ENCODE measurements at places on chromosomes 3 and 15. TPM values are rescaled to one million over a fixed set of nuclear protein-coding genes. Genes with fewer than 3 reads are reported as not detected.
A peak's percentile ranks its signal among the peaks of the same experiment; 100 is the strongest.

DNA sequence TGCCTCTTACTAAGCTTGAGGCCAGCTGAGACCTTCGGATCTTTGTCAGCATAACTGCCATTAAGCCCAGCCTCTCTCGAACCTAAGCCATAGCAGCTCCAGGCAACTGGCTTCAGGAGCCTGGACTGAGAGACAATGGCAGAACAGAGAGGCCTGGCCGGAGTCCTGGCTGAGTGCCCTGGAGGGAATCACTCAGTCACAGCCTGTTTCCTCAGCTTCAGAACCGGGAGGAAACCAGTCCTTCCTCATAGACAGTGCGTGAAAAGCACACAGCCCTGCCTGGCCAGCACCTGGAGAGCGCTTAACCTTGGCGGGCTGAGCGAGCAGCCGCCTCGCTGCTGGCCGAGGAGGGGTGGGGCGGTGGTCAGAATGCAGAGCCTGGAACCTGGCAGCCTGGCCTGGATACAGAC is 21.6 kb downstream of the RNU5B-1 start:
- no peaks in the 10 kb centered on the region for H3K27me3 ChIP-seq
- H3K36me3 ChIP-seq, result peaks cover 19% of the 10 kb centered on the region
- H3K27ac ChIP-seq, result peak overlapping the region; percentile 70
- DNase-seq, result peak; percentile 52
- H3K4me3 ChIP-seq, result no peak overlapping the region
- peaks cover 9% of the 10 kb centered on the region for H3K4me1 ChIP-seq

GRCh38 chr3:16509721-16510619 is 3.5 kb downstream of the RFTN1 start:
- DNase-seq, result no peak
- no peak overlapping the region for H3K27ac ChIP-seq
- no peak overlapping the region for H3K4me3 ChIP-seq
- peaks cover 55% of the 10 kb centered on the region for H3K27me3 ChIP-seq
- H3K4me1 ChIP-seq, result peaks cover 28% of the 10 kb centered on the region

DNA sequence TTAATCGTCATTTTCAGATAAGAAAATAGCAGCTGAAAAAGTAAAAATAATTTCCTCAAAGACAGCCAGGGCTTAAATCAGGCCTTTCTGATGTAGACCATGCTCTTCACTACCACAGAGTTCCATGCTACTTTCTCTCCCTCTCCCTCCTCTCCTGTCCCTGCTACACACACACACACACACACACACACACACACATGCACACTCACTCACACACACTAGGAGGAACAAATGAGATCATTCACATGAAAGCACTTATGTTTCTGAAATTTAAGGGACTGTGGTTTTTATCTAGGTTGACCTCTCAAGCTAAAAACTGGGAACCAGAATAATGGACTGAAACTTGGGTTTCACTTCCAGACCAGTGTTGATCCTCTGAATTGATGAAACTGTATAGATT is 4.1 kb upstream of the PSMA4 start:
- H3K4me3 ChIP-seq, result no peak overlapping the region
- DNase-seq, result no peak
- no peaks in the 10 kb centered on the region for H3K27me3 ChIP-seq
- H3K4me1 ChIP-seq, result no peaks in the 10 kb centered on the region
- no peaks in the 10 kb centered on the region for H3K36me3 ChIP-seq

DNA sequence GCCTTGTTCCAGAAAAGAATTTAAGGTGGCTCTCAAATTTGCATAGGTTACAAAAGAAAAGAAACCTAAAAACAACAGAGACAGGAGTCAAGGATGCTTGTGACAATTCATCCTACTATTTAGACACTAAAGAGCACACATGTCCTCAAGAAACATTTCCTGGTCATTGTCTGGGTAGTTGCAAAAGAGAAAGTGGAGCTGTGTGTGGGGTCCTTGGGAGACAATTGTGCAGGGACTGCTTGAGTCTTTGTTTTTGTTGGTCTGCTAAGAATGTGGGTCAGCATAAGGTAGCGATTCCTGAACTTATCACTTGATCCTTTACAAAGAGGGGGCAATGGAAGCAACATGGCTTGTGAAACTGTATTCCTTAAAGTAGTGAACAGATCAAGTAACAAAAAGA is 185.3 kb downstream of the KCNAB1 start:
- H3K4me3 ChIP-seq, result no peak overlapping the region
- no peaks in the 10 kb centered on the region for H3K36me3 ChIP-seq
- no peak for DNase-seq

DNA sequence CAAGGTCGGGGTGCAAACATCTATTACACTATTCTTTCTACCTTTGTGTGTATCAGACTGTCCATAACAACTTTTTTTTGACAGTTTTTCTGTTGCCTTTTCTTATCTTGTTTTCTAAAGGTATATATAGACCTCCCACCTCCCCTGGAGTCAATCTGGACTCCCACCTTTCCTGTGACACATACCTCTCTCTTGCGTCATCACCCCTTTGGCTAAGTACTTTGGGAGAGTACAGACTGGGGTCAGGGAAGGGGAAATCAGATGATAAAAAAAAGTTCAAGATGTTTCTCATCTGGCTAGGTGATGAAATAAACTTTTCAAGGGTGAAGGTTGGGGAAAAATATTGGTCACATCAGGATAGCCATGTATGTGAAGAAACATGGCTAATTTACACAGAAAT is 17.2 kb downstream of the TSPAN3 start:
- H3K36me3 ChIP-seq, result peaks cover 14% of the 10 kb centered on the region
- no peak overlapping the region for H3K27ac ChIP-seq
- no peaks in the 10 kb centered on the region for H3K27me3 ChIP-seq
- peaks cover 34% of the 10 kb centered on the region for H3K4me1 ChIP-seq
- no peak for DNase-seq

DNA sequence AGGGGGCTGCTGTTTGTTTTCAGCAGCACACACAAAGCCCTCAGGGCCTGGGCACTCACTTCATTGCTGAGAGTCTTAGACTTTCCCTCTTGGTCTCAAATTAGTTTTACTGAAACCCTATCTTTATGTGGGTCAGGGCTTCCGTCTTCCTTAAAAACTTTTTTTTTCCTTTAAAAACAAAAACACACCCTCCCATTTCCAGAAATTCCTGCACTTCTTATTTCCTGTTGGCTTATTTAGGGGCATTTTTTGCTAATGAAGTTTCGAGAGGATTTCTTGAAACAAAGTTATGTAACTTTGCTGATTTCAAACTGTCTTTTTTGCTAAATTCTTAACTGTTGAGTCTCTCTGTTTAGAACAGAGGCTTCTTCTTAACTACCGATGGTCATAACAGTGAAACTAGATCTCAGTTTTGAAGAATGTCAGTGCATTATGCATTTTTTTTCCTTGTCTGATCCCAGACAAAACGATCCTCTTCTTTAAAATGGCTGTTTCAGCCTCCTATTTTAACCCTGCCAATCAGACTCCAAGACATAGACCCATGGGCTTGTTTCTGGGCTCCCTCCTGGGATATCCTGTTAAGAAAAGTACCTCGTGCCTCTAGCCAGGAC is 23.3 kb downstream of the ANAPC13 start:
- no peaks in the 10 kb centered on the region for H3K27me3 ChIP-seq
- H3K4me1 ChIP-seq, result peaks cover 35% of the 10 kb centered on the region
- H3K4me3 ChIP-seq, result no peak overlapping the region
- no peak for DNase-seq
- peak overlapping the region; percentile 44 for H3K27ac ChIP-seq
- no peaks in the 10 kb centered on the region for H3K36me3 ChIP-seq

DNA sequence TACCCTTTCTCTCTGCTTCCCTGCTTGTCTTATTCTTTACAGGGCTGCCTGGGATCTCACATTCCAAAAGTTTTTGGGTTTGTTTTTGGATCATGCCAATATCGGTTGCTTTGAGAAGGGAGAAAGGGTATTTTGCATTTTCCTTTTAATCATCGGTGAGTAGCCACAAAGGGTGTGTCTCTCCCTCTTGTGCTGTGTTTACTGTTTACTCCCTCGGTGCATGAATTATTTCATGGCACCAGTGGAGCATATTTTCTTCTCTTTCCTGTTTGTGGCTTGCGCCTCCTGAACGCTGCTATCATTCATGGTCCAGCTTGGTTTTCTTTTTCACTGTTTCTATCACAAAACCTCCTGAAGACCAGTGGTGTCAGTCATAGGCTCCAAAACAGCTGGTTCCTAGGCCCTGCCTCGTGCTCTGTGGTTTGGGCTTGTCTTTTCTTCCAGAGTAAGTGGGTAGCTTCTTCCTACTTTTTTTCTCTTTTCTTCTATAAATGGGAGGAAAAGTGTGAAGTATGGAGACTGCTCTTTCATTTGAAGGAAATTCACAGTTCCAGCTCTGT is 54.9 kb downstream of the IGF1R start:
- H3K27ac ChIP-seq, result no peak overlapping the region
- H3K4me3 ChIP-seq, result no peak overlapping the region
- H3K27me3 ChIP-seq, result no peaks in the 10 kb centered on the region
- peaks cover 64% of the 10 kb centered on the region for H3K4me1 ChIP-seq

GRCh38 chr3:185928496-185928895 is 9.3 kb downstream of the TRA2B start:
- DNase-seq, result no peak
- H3K4me1 ChIP-seq, result peaks cover 83% of the 10 kb centered on the region
- H3K36me3 ChIP-seq, result peaks cover 72% of the 10 kb centered on the region

GRCh38 chr15:31806106-31806505 is 224.2 kb upstream of the CHRNA7 start:
- no peak for DNase-seq
- H3K27ac ChIP-seq, result no peak overlapping the region
- no peaks in the 10 kb centered on the region for H3K4me1 ChIP-seq
- 0 out of 2 replicates have a peak, but pooled peaks cover 2% of the 10 kb centered on the region for H3K36me3 ChIP-seq
- no peaks in the 10 kb centered on the region for H3K27me3 ChIP-seq
- no peak overlapping the region for H3K4me3 ChIP-seq

DNA sequence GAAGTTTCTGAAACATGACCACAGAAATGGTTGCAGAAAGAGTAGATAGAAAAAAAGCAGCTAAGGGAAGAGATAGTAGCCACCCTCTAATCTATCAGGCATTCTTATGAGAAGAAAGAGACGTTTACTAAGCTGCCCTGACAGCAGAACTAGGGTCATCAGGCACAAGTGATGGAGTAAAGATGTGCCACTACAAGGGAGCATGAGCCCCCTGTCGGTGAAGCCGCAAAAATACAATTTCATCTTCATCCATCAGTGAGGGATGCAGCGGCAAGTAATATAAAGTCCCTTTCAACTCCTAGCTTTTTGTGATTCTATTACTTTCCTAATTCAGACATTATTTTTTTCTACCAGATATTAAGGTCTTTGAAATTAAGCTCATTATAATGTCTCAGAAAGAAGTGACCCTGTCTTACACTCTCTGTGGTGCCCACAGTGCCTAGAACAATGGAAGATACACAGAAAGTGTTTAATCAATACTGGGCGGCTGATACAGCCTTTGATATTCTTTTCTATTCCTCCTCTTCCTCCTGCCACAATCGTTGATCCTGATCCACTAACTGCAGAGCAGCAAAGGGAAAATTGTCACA is 651.6 kb downstream of the NTRK3 start:
- H3K27me3 ChIP-seq, result no peaks in the 10 kb centered on the region
- DNase-seq, result peak; percentile 32
- H3K4me3 ChIP-seq, result no peak overlapping the region
- no peak overlapping the region for H3K27ac ChIP-seq

GRCh38 chr15:32936283-32936918 is 218.6 kb downstream of the GREM1 start:
- no peak overlapping the region for H3K4me3 ChIP-seq
- no peak for DNase-seq
- no peaks in the 10 kb centered on the region for H3K27me3 ChIP-seq

GRCh38 chr3:30473374-30474051 is 132.9 kb upstream of the TGFBR2 start:
- H3K27ac ChIP-seq, result no peak overlapping the region
- H3K36me3 ChIP-seq, result 0 out of 2 replicates have a peak, but pooled peaks cover 4% of the 10 kb centered on the region
- DNase-seq, result no peak
- no peak overlapping the region for H3K4me3 ChIP-seq

DNA sequence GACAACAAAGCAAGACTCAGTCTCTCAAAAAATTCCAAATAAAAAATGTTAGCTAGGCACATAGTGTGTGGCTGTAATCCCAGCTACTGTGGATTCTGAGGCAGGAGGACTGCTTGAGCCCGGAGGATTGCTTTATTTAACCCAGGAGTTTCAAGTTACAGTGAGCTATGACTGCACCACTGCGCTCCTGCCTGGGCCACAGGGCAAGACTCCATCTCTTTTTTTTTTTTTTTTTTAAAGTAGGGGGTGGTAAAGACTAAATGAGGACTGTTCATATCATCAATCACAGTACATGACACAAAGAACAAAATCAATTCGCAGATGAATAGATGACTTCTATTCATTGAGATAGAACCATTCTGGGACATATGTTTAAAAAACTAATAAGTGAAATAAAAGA is 48.1 kb downstream of the ACAP2 start:
- no peaks in the 10 kb centered on the region for H3K27me3 ChIP-seq
- H3K36me3 ChIP-seq, result no peaks in the 10 kb centered on the region
- no peak for DNase-seq
- no peak overlapping the region for H3K27ac ChIP-seq
- H3K4me1 ChIP-seq, result peaks cover 32% of the 10 kb centered on the region

- no peaks in the 10 kb centered on the region for H3K27me3 ChIP-seq
- DNase-seq, result no peak
- peaks cover 31% of the 10 kb centered on the region for H3K4me1 ChIP-seq
- H3K36me3 ChIP-seq, result no peaks in the 10 kb centered on the region
- no peak overlapping the region for H3K27ac ChIP-seq
These were observed 937.2 kb downstream of the FHIT start for GRCh38 chr3:60313951-60314461.

- peaks cover 38% of the 10 kb centered on the region for H3K36me3 ChIP-seq
- H3K4me3 ChIP-seq, result no peak overlapping the region
- H3K4me1 ChIP-seq, result no peaks in the 10 kb centered on the region
- no peak overlapping the region for H3K27ac ChIP-seq
These were observed 226.7 kb downstream of the SNRPN start for GRCh38 chr15:25181293-25182097.

DNA sequence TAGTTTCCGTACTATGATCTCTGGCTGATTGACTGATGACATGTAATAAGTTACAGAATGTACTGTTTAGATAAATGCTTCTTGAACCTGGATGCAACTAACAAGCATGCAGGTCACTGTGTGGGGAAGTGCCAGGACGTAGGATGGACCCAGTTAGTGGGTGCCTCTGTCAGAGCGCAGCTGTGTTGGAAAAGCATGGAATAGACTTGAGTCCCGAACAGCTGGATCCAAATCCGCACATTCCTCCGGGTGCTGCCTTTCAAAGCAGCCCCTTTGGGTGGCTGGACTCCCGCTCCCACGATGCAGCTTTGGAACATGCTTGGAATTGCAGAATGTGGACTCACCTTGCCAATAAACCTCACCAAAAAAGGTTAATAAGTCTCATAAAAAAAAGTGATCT is 35.5 kb upstream of the ALDH1A3 start:
- no peak overlapping the region for H3K27ac ChIP-seq
- H3K4me3 ChIP-seq, result no peak overlapping the region
- no peak for DNase-seq

The NR2E3 gene
- total RNA-seq, result 0.57 TPM

The CAMKV gene
- 56.6 TPM for total RNA-seq

The PRRT3 gene
- total RNA-seq, result 9.2 TPM

The TRH gene
- 0.16 TPM for total RNA-seq

The ERICH6 gene
- not detected for total RNA-seq

The LDHAL6B gene
- not detected for total RNA-seq

The TMEM212 gene
- total RNA-seq, result not detected

The PXYLP1 gene
- 20.1 TPM for total RNA-seq

The C2CD4B gene
- 0.96 TPM for total RNA-seq

The ALDH1A2 gene
- 1.3 TPM for total RNA-seq
